Bronchial epithelial cell (primary cell): ENCODE measurements at places on chromosomes 11 and 22.
A peak's percentile ranks its signal among the peaks of the same experiment; 100 is the strongest.

- no peak for DNase-seq
These were observed 8.6 kb upstream of the GTSE1 start for GRCh38 chr22:46287873-46288751.

GRCh38 chr11:60195923-60196368, 13.1 kb upstream of the MS4A6A start:
- no peak for DNase-seq

DNA sequence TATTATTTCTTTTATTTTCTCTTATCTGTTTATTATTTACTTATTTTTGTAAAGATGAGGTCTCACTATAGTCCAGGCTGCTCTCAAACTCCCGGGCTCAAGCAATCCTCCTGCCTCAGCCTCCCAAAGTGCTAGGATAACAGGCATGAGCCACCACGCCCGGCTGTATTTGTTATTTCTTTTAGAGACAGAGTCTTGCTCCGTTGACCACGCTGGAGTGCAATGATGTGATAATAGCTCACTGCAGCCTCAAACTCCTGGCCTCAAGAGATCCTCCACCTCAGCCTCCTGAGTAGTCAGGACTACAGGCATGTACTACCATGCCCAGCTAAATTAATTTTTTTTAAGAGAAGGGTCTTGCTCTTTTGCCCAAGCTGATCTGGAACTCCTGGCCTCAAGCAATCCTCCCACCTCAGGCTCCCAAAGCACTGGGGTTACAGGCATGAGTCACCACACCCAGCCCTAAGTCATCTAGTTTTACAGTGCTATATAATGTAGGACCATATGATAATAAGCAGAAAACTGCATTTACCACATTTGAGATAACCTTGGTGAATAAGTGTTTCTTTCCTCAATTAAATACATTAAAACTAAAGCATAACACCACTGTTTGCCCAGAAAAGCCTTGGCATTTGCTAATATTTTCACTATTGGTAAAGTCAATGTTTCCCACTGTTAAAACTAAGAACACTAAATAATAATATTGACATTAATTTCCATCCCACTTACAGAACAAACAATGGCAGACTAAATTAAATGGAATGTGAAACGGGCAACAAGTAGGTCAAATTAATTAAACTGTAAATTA, 127.5 kb downstream of the SIK3 start:
- DNase-seq = peak; percentile 37

- no peak for DNase-seq
These were observed 17.2 kb downstream of the ARHGEF17 start for GRCh38 chr11:73325036-73325981.

GRCh38 chr11:28976012-28976800, 868.0 kb downstream of the METTL15 start:
- DNase-seq = no peak

DNA sequence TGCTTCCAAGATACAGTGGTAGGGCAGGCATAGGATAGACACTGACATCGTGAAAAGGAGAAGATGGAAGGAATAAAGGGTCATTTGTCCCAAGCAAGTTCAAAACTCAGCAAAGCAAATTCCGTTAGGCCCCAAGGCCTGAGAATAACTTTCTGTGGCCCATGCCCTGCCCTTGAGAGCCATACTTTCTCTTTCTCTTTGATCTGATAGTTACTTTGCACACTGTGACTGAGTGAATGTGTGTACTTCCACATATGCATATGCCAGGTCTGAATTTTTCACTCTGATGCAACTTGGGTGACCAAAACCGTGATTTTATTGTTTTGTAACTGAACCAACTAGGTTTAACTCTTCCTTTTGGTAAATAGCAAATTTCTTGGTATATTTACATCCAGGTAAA, 371.5 kb downstream of the RAB38 start:
- DNase-seq = no peak

- DNase-seq = peak; percentile 54
These were observed 396 bp downstream of the OSBP start for GRCh38 chr11:59615120-59615636.

GRCh38 chr11:74015919-74016684, 7.2 kb upstream of the UCP3 start:
- DNase-seq = no peak

DNA sequence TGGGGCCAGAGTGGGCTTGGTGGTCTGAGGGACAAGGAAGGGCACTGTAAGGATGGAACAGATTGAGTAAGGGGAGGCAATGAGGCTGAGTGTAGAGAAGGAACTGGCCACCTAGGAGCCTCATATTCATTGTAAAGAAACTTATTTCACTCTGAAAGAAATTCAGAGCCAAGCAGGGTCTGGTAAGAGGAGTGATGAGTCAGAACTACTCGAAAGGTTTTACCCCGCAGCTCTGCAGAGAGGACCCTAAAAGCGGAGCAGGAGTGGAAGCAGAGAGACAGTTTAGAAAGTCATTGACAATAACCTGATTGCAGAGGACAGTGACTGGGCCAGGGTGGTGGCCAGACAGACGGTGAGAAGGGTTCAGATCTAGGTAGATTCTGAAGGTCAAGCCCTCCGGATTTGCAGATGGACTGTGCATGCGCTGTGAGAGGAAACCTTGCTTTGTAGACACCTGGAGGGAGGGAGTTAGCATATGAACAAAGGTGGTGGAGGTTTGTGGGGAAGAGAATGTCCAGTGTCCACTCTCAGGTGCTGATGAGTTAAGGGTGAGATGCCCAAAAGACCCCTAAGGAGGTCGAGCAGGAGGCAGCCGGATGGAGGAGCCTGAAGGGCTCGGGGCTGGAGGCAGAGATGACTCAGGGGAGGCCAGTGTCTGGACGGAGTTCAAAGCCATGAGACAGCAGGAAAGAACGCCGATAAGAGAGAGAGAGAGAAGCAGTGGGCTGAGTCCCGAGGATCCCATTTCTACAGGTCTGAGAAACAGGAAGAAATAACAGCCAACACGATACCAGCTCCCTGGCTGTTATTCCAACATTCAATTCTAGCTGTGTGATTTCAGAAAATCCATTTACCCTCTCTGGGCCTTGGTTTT, 546.0 kb downstream of the BRD1 start:
- no peak for DNase-seq

DNA sequence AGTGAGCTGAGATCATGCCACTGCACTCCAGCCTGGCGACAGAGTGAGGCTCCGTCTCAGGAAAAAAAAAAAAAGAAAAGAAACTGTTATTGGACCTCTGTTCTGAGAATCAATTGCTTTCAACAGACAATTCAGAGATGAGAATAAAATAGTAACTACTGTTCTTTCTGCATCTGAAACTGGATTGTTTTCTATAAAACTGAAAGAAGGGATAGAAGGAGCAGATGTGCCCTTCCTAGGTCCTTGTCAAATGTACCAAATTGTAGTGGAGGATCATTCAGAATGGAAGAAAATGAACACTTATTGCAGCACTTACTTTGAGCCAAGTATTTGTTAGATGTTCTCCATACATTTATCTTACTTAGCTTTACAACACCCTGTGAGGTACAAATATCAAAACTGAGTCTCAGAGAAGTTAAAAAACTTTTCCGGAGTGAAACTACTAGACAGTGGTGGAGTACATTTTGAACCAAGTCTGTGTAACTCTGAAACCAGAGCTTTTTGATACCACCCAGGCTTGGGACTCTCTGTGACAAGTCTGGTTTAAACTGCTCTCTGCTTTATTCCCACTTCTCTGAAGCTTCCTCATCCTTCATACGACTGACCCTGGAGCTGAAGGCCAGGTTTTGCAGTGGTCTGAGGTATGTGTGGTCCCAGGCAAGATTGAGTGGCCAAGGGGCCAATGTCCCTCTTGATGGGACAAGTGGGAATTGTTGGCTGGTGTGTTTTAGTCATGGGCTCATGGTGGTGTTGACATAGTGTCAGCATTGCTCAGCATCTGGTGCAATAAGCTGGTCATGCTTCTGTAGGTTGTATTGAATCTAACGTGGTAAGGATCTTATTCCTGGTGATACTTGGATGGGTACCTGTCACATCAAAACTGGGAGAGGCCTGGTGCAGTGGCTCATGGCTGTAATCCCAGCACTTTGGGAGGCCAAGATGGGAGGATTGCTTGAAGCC, 48.2 kb upstream of the CCDC134 start:
- peak; percentile 53 for DNase-seq

DNA sequence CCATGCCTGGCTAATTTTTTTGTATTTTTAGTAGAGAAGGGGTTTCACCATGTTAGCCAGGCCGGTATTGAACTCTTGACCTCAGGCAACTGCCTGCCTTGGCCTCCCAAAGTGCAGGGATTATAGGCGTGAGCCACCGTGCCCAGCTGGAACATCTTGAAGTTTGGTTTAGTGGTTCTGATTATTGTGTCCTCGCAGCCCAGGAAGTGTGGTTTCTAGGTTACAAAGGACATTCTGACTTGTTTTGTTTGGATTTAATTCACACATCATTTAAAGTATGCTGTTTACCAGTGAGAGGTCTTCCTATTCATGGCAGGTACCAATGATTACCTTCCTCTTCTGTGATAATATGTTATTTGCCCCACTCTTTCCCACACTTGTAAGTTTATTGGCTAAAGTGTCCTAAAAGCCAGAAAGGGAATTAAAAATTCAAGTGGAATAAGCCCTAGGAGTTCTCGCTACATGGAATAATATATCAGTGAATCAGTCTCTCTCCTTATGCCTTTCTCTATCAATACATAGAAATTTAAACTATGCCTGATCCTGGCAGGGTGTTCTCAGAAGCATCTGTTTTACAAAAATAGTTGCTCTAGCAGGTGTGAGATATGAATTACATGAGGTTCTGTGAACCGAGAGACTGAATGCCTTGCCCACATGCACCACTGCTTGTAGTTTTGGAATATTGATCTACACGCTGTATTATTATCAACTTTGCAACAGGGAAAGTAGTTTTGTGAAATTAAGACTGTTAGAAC, 263.1 kb downstream of the DDX10 start:
- no peak for DNase-seq

GRCh38 chr22:17537155-17537554, 26.1 kb upstream of the SLC25A18 start:
- DNase-seq = peak; percentile 4

- DNase-seq = peak; percentile 76
These were observed 2.6 kb upstream of the CHADL start for GRCh38 chr22:41243361-41243760.

DNA sequence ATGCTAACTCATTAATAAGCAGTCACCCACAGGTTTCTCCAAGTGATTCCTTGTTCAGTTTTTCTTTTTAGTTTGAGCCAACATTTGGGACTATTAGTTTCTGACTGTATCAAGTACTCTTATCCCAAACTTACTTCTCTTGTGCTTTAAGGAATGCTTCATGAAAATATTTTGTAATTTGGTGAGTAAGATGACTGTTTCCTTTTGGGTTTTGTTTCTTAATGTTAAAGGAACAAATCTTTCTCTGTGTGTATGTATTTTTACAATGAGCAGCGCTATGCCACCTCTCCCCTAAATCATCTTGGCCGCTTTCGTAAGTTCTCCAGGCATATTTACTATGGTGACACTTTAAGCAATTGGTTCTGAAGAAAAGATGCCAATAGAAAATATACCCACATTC, 72.4 kb downstream of the LDLRAD3 start:
- DNase-seq = no peak

- no peak for DNase-seq
These were observed 13.2 kb upstream of the PPM1F start for GRCh38 chr22:21965762-21966288.

DNA sequence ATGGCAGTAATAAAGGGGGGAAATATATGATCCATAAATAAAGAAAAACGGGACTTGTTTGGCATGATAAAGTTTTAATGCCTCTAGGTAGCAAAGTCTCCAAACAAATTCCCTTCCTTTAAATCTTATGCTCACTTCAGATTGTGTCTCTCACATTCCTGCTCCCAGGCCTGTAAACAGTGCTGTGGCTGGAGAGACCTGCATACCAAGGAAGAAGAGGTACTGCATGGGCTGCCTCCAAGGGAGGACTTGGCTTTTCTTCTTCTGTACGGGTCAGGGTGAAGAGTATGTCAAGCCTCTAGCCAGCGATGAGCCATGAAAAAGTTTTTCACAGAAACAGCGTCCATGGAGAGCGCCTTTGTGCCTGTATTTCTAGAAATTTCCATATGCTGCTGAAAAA, 161.8 kb downstream of the KIRREL3 start:
- no peak for DNase-seq

DNA sequence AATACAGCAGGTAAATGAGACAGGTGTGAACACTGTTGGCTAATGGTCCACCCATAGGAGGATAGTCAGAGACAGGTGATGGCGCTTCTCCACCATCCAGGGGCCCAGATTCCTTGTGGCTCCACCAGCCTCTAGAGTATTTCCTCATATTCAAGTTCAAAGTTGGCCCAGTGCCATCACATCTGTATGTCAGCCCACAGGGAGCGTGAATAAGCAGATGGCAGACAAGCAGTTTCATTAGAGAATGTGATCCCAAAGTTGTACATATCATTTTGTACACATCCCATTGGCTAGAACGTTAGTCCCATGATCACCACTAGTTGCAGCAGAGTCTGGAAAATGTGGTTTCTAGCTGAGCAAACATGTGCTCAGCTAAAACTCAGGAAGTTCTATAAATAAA, 11.0 kb upstream of the CWF19L2 start:
- peak; percentile 18 for DNase-seq

DNA sequence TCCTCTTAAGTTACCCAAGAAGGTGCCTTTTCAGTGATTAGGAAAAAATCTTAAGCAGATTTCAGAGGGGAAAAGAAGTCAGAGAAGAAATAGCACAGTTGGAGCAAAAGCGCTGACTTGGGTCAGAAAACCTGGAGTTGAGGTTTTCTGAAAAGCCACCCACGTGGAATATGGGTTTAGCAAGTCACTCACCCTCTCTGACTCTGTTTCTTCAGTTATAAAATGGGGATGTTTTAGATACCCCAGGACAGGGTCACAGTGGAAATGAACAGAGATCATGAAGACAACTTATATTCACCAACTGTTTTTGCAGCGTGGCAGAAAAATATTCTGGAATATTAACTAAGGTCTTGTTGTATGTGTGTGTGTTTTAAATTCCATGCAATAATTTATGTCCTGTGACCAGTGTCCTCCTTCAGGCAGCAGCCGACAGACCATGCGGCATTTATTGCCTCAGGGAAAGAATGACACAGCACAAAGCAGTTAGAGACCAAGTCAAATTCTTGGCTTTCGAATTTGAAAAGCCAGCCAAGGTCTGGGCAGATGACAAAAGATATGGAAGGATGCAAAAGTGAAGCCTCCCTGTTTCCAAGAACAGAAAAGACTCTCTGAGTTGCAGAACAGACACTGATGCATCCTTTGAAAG, 119.9 kb downstream of the MIAT start:
- no peak for DNase-seq

- DNase-seq = peak; percentile 7
These were observed 139.5 kb downstream of the KIF18A start for GRCh38 chr11:27968461-27968860.

- DNase-seq = no peak
These were observed 86.1 kb upstream of the ARHGAP20 start for GRCh38 chr11:110798201-110798900.

DNA sequence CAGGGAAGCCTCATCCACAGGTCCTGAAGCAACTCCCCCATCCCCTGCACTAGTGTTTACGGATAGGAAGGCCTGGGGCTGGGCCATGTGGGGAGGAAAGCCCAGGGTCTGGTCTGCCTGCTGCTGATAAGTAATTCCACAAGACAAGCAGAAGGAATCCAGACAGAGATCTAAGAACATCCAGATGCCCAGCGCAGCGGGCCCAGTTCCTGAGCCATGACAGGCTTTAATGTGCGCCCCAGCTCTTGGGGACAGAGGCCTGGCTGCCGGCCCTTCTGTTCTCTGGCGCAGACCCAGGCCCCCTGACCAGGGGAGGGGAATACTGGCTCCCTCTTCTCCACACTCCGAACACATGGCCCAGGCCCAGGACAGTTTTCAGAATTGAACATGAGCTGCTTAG, 28.8 kb upstream of the ETS1 start:
- no peak for DNase-seq
